ENCODE measurements at places on chromosomes 16 and 17. TPM values are rescaled to one million over a fixed set of nuclear protein-coding genes. Genes with fewer than 3 reads are reported as not detected.

Gene PRKAR1A
- polyA plus RNA-seq: 376 TPM

Gene SPEM1
- not detected for polyA plus RNA-seq

Gene C16orf92
- polyA plus RNA-seq: not detected

Gene RAB26
- 2.1 TPM for polyA plus RNA-seq

DNA sequence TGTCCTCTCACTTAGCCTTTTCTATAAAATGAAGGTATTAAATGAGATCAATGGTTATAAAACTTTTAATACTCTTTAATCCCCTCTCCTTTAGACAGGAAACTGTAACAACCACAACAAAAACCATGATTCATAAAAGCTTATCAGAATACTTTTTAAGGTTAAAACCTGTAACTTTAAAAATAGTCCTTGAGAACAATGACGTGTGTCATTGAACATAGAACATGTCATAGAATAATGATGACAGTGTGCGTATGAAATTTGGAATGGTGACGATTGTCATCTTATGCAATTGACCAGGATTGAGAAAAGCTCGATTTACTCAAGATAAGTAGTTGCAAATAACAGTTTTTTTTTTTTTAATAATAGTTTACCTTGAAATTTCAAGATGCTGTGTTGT, 94.1 kb downstream of the PLCG2 start:
- DNase-seq: no peak

DNA sequence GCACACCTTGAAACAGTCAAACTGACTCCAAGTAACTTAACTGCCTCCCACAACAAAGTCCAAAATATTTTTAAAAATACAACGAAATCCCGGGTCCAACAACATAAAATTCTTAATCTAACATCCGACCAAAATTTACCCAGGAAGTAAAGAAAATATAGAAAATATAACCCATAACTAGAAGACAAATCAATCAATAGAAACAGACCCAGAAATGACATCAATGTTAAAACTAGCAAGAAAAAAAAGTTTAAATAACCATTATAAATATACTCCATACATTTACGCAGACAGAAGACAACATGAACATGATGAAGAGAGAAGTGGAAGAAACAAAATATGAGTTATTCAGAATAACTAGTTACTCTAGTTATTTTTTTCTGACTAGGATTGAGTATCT, 3.7 kb downstream of the ZNF597 start:
- DNase-seq: no peak

GRCh38 chr17:14926526-14927122, 338.5 kb downstream of the PMP22 start:
- DNase-seq: peak; percentile 79

GRCh38 chr16:78100112-78100467, 636 bp downstream of the WWOX start:
- no peak for DNase-seq

- no peak for DNase-seq
Observed at GRCh38 chr17:80526116-80526910, 18.3 kb upstream of the RPTOR start.

- no peak for DNase-seq
Observed at GRCh38 chr16:56269281-56269680, 78.0 kb downstream of the GNAO1 start.

GRCh38 chr16:69600202-69600601, 34.4 kb downstream of the NFAT5 start:
- no peak for DNase-seq

DNA sequence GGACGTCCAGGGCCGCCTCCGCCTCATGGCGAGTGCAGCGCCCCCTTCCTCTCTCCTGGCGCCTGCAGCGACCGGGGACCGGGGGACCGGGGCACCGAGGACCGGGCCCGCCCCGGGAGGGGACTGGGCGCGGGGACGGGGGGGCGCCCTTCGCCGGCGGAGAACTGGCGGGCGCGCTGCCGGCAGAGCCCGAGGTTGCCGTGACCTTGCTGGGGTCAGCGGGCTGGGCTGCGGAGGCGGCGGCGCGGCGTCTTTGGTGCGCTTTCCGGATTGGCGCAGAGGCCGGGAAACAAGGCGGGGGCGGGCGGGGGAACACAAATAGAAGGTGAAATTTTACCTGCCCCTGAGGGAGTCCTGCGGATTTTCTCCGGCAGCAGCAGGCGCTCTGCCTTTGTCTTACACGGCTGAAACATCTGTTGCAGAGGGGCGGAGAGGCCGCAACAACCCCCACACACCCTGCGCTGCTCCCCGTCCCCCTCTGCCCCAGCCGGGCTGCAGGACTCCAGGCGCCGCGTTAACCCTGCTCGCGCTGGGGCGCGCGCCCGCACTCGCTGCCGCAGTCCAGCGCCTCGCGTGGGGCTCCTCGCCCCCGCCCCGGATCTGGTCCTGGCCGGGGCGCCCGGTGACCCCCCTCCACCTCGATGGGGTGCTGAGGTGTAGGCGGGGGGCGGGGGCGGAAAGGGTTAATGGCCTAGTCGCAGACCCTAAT, 53.5 kb downstream of the SREBF1 start:
- DNase-seq: peak; percentile 63

- DNase-seq: no peak
Observed at GRCh38 chr16:68355447-68356248, 44.8 kb downstream of the PRMT7 start.

- DNase-seq: no peak
Observed at GRCh38 chr17:57559634-57560318, 185.3 kb downstream of the CCDC182 start.

GRCh38 chr17:45291171-45291805, 25.5 kb downstream of the MAP3K14 start:
- no peak for DNase-seq

Data from left kidney (tissue), 8 donors.